Stimulated activated naive CD4-positive, alpha-beta T cell treated with Interleukin-2 at 50 U/mL for 16 hours (primary cell): ENCODE measurements at places on chromosomes 11 and 22.
A peak's percentile ranks its signal among the peaks of the same experiment; 100 is the strongest.

GRCh38 chr22:42693055-42693762 lies 27.5 kb downstream of the A4GALT start:
- DNase-seq: no peak

- no peak for DNase-seq
These were observed 30.2 kb upstream of the RRM1 start for GRCh38 chr11:4064278-4064955.

DNA sequence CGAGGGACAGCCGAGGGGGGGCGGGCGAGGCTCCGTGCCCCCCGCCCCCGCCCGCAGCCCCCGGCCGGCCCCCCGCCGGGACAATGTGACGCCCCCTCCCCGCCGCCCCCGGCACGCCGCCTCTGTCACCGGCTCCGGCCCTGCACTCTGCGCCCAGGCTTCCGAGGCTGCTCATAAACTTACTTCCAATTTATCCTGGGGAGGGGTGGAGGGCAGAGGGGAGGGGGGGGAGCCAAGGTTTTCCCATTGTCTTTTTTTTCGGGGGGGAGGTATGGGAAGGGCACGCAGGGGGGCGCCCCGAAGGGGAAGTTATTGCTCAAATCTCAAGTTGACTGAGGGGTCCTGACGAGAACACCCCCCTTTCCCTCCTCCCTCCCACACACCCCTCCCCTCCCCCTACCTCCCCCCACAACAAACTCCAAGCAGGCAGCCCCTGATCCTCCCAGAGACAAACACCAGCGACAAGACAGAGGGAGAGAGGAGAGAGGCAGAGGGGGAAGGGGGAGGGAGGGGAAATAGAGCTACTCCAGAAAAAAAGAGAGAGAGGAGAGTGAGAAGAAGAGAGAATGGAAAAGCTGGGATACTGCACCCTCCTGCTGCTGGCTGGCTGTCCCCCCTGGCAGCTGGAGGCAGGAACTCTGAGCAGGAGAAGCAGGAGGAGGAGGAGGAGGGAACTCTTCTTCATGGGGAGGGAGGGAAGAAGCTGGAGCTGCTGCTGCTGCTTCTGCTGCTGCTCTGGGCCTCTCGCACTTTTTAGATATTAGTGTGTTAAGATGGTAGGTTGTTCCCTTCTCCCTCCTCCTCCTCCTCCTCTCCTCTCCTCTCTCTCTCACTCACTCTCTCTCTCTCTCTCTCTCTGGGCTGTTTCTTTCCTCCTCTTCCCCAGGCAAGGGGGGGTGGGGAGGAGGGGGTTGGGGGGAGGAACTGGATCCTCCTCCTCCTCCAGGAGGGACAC lies 631 bp downstream of the PHF21A start:
- peak; percentile 16 for DNase-seq

DNA sequence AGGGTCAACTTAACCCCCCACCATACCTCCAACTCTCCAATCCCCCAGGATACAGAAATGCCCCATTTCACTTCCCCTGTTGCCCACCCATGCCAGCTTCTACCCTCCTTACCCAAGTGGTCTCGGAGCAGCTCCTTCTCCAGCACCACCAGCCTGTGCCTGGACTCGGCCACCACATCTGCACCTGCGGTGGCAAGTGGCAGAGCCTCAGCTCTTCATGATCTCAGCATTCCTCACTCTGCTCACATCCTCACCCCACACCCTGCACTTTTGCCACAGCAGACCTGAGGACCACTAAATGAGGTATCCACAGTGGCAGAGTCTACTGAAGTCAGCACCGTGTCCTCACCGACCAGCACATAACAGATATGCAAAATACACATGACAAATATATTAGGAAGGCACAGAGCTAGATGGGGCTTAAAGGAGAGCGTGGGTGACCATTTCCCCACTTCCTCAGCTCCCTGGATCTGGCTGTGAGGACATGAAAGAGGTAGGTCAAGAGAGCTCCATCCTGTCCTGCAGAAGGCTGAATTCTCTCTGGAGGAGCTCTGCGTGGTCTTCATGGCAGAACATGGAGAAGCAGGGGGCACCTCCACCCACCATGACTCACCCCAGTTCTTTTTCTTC lies 9.7 kb downstream of the NHERF4 start:
- DNase-seq: no peak

DNA sequence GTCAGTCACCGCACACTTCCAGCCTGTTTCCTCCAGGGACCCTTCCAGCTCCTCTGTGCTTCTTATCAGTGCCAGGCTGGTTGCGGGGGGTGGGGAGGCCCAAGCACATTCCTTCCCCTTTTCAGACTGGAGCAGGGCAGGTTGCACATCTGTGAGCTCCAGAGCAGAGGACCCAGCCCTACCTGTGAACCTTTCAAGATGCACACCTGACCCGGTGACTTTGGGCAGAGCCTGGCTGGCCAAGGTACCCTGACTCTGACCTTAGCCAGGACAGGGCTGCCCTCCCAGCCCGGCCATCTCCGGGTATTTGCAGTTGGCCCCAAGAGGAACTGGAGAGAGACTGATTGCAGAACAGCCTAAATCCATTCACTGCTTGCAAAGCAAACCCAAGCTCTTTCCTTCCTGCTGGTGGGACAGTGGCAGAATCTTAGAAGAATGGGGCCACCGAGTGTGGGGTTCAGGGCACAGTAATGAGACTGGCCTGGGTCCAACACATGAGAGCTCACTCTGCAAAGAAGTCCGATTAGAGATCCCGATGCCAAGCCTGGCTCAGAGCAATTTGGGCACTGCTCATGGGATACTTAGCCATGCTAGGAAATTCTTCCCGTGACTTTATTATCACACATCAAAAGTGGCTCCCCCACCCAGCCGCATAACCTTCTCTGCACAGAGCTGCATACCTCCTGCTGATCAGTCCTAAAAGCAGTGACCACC lies 64.7 kb upstream of the CCND1 start:
- no peak for DNase-seq

- no peak for DNase-seq
These were observed 24.0 kb downstream of the SLCO2B1 start for GRCh38 chr11:75174781-75175370.

DNA sequence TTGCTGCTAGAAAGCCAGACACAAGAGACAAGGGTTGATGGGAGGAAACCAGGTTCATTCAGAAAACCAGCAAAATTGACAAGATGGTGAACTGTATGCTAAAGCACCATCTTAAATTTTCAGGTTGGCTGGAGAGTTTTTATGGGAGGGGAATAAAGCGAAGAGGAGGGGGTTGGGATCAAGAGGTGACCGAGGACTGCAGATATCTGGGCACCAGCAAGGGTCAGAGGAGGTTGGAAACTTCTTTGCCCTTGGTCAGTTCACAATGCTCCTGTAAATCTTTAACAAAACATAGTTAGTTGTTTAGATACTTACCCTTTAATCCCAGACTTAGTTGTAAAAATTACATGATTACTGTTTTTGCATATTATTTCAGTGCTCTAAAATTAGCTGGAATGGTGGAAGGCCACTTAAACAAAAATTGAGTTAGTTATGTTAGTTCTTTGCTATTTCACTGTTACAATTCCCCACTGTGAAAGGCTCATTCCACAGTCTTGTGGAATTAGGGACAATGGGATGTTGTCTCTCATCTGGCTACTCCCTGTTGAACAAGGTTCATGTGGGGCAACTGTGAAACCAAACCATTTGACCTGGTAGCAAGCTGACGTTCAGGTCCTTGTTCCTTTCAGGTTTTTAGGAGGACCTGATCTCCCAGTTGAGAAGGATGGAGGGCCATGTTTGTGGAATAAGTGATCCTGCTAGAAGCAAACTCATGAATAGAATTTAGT lies 30.6 kb upstream of the QSER1 start:
- DNase-seq: no peak

GRCh38 chr11:10295064-10295901 lies 1.3 kb upstream of the SBF2 start:
- no peak for DNase-seq

DNA sequence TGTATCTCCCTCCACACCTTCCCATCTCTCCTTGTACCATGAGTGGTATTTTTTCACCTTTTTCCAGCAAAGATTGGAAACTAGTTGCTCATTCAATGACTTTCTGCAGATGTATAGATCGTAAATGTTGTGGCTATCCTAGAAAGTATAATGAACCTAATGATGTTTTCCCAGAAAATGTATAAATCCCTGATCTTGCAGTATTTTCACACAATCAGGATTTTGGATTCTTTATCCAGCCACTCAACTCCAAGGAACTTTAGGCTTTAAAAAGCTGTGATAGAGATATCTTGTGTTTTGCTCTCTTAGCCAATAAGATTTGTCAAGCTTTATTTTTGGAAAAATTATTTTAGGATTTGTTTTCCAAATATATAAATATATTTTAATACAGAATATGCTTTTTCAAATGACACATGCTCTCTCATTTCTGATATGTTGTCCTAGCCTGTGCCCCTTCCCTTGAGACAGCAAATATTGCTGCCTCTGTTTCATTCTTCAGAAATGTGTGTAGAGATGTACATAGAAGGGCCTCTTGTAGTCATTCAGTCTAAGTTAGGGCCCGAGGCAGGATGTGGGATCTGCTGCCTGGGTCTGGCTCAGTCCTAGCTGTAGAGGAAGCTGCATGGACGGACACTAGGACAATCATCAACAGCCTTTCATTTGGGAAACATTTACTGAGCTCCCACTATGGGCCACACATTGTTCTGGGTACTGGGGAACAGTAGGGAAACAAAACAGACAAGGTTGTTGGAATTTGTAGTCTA lies 62.4 kb downstream of the NAV2 start:
- no peak for DNase-seq

DNA sequence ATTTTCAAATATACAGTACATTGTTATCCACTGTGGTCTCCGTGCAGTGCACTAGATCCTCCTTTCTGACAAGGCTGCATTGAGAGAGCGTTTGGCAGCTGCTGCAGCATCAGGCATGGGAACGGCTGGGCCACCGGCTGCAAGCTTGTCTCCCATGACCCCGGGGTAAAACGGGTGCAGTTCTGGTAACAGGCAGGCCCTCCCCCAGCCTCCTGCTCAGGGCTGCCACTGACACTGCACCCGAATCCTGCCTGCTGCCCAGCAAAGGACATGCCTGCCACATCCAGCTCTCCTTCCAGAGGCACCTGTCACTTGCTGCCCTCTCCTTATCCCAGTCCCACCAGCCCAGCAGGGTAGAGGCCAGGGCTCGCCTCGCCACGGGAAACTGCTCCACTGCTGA lies 124.5 kb upstream of the TMEM45B start:
- no peak for DNase-seq

GRCh38 chr11:75490221-75491181 lies 35.2 kb downstream of the GDPD5 start:
- no peak for DNase-seq

- DNase-seq: no peak
These were observed 94.4 kb upstream of the LMO1 start for GRCh38 chr11:8357891-8358566.

GRCh38 chr11:8251616-8252295 lies 11.9 kb downstream of the LMO1 start:
- DNase-seq: no peak

DNA sequence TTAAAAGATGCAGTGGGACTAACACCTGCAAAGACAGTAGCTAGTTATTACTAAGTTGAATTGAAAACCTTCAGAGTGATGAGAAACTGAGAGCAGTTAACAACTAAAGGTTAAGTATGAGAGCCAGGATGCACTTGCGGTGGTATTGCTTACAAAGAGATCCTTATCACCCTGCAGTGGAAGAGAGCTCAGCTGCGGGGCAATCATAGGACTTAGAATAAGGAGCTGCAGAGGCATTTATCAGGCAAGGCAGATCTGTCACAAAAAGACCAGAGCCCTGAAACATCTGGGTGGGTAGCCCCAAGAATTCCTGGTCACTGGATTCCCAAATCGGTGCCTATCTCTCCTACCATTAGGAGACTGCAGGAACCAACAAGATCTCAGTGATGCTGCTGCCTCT lies 34.3 kb upstream of the CFAP300 start:
- no peak for DNase-seq

DNA sequence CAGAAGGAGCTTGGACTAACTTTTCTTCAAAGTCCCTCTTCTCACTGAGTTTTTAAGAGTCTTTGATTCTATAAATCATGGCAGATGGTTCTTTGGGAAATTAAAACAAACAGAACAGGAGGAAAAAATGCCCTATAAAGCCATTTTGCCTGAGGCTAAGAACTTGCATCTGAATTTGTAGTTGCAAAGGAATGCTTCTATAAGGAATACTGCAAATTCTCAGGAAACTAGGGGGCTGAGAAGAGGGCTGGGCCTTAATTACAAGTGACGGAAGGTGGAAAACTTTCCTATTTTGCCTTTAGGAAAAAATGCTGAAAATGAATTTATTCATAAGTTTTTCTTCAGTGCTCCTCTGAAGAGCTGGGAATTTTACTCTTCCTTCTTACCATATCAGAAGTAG lies 90.0 kb upstream of the NARS2 start:
- DNase-seq: no peak

GRCh38 chr11:68480852-68481510 lies 20.4 kb downstream of the PPP6R3 start:
- no peak for DNase-seq

- no peak for DNase-seq
These were observed 15.1 kb upstream of the THRSP start for GRCh38 chr11:78048561-78048960.

- DNase-seq: no peak
These were observed 108.1 kb downstream of the CCDC34 start for GRCh38 chr11:27254744-27255446.

GRCh38 chr11:5737091-5737490 lies 843 bp downstream of the OR56B1 start:
- no peak for DNase-seq

- no peak for DNase-seq
These were observed 30.7 kb upstream of the CPT1A start for GRCh38 chr11:68872216-68873003.

DNA sequence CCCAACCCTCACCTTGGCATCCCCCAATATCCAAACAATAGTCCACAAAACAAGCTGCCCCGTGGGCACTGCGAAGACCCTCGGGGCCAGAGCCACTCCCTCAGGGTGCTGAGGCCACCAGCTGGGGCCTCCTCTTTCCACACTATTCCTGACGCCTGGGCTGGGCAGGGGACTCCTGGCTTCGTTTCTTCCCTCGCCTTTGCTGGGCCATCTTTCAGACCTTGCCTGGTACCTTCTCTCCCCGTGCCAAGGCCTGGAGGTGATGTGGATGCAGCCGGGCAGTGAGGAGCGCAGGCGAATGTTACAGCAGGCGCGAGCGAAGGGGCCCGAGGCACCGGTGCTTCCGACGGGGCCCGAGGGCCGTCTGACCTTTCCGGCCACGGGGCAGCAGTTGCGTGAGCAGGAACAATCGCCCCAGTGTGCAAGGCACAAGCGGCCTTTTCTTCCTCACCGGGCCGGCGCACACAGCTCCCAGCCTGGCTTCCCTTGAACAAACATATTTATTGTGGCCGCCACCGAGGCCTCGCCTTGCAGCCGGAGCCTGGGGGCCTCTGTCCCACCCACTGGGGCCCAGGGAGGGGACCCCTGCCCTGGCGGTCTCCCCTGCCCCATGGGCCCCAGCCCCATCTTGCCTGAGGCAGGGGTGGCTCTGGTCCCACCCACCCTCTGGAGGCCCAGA lies 32.6 kb upstream of the KCNQ1OT1 start:
- no peak for DNase-seq
